Activated naive CD8-positive, alpha-beta T cell treated with anti-CD3 and anti-CD28 coated beads for 36 hours (primary cell): ENCODE measurements at places on chromosomes 12 and 14. TPM values are rescaled to one million over a fixed set of nuclear protein-coding genes. Genes with fewer than 3 reads are reported as not detected.
A peak's percentile ranks its signal among the peaks of the same experiment; 100 is the strongest.

GRCh38 chr14:69676723-69677122 is 65.3 kb downstream of the SUSD6 start:
- peak overlapping the region; percentile 94 for H3K27ac ChIP-seq
- H3K36me3 ChIP-seq = peaks cover 25% of the 10 kb centered on the region
- H3K27me3 ChIP-seq = no peaks in the 10 kb centered on the region
- no peak for DNase-seq

Gene DLK1
- total RNA-seq = not detected

GRCh38 chr12:93967454-93967853 is 180.9 kb upstream of the PLXNC1 start:
- DNase-seq = no peak
- peaks cover 16% of the 10 kb centered on the region for H3K27me3 ChIP-seq
- no peak overlapping the region for H3K4me3 ChIP-seq
- H3K27ac ChIP-seq = no peak overlapping the region

Gene LRRC10
- not detected for total RNA-seq

GRCh38 chr12:88472248-88472647 is 108.0 kb downstream of the KITLG start:
- no peaks in the 10 kb centered on the region for H3K4me1 ChIP-seq
- H3K27ac ChIP-seq = no peak overlapping the region
- no peaks in the 10 kb centered on the region for H3K36me3 ChIP-seq
- H3K27me3 ChIP-seq = no peaks in the 10 kb centered on the region
- H3K4me3 ChIP-seq = no peak overlapping the region

Gene OR4K5
- total RNA-seq = not detected

DNA sequence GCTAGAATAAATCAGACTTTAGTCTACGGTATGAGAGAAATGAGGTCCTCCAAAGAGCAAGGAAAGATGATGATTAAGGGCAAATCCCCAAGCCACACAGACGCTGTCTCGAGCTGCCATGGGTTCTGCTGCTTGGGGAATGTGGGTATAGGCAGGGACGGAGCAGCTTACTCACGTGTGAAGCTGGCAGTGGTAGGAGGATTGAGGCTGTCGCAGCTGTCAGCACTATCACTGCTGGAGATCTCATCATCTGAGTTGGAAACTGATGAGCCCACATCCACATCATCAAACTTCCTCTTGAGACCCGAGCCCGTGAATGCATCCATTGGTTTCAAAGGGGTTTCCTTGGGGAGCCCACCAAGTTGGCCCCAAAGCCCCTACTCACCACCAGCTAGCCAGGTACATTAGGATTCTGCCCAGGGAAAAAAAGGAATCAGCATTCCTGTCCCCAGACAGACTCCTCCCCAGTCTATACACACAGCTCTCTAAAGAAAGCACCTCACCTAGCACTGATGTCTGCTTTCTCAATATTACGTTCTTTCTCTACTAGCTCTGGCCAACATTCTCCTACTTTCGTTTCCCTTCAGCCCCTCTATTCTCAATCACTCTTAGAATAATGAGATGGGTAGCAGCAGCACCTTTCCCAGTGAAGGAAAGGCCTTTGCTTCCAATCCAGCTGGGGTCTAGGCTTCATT is 7.0 kb downstream of the CSRNP2 start:
- H3K4me1 ChIP-seq = peaks cover 20% of the 10 kb centered on the region
- H3K27me3 ChIP-seq = no peaks in the 10 kb centered on the region
- H3K36me3 ChIP-seq = peaks cover 12% of the 10 kb centered on the region
- no peak for DNase-seq
- H3K4me3 ChIP-seq = no peak overlapping the region
- no peak overlapping the region for H3K27ac ChIP-seq

Gene PPM1H
- total RNA-seq = not detected

DNA sequence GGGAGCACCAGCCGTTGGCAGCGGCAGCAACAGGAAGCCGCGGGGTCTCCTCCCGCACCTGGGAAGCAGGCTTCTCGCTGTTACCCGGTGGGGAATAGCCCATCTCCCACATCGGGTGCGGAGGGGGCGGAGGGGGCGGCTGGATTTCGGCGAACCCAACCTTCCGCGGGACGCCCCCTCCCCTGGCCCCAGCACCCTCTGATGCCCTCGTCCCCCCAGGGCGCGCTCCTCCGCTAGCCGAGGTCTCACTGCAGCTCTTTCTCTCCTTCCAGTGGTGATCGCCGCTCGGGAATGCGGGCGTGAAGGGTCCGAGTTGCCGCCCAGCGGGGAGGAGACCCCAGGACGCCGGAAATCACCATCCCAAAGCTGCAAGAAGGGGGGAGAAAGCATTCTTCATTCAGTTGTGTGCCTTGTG is 303 bp downstream of the SAMD4A start:
- peaks cover 26% of the 10 kb centered on the region for H3K27me3 ChIP-seq
- peaks cover 16% of the 10 kb centered on the region for H3K36me3 ChIP-seq
- H3K4me3 ChIP-seq = peak overlapping the region; percentile 96
- peaks cover 28% of the 10 kb centered on the region for H3K4me1 ChIP-seq
- no peak for DNase-seq

DNA sequence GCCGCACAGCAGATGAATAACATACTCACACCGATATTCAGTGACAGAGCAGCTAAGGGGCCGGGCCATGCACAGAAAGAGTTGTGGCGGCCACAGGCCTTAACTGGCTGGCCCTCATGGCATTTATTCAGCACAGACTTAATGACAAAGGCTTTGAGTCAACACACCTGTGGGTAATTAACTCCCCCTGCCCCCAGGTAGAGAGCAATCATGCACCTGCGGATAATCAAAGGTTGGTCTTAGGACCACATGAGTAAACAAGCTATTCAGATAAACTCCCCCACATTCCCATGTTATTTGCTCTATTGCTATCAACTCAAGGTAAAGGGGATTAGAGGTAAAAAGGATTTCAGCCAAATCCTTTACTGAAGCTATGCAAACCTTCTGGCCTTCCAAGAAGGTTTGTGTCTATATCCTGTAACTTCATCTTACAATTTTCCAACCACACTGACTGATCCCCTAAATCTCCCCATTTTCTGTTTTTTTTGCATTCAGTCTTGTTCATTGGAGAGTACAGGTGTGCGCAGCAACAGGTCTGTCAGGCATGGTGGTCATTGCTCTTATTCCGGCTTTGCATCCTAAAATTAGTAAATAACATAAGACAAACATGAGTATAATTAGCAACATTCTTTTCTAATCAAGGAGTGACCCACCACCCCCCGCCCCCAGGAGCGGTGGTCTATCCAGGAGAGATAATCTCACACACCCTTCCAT is 16.9 kb upstream of the BLTP3B start:
- H3K36me3 ChIP-seq = no peaks in the 10 kb centered on the region
- H3K27ac ChIP-seq = no peak overlapping the region
- peaks cover 12% of the 10 kb centered on the region for H3K4me1 ChIP-seq
- no peak overlapping the region for H3K4me3 ChIP-seq

- no peaks in the 10 kb centered on the region for H3K36me3 ChIP-seq
- no peak overlapping the region for H3K4me3 ChIP-seq
- no peaks in the 10 kb centered on the region for H3K4me1 ChIP-seq
- no peak for DNase-seq
- no peak overlapping the region for H3K27ac ChIP-seq
Measured at GRCh38 chr14:26735811-26736210, 138.0 kb upstream of the NOVA1 start.

DNA sequence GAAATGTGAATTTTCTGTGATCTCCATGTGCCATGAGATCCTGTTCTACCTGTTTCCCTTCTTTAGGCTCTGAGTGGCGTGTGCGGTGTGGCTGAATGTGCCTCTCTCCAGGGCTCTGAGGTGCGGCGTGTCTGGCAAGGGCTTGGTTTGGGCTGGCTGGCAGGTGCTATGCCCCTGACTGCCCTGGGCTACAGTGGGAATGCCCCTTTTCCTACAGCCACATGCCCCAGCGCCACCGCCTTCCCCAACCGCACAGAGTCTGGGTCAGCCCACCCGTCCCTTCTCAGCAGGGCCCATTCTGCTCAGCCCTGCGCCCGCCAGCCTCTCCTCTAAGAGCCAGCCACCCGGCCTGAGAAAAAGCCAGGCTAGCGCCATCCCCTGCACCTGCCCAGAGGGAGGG is 24.7 kb downstream of the BTBD6 start:
- H3K4me3 ChIP-seq = no peak overlapping the region
- H3K27ac ChIP-seq = no peak overlapping the region
- DNase-seq = no peak

GRCh38 chr14:22268875-22269274 is 320.1 kb downstream of the DAD1 start:
- no peaks in the 10 kb centered on the region for H3K36me3 ChIP-seq
- H3K27me3 ChIP-seq = no peaks in the 10 kb centered on the region
- peak overlapping the region; percentile 57 for H3K27ac ChIP-seq
- DNase-seq = no peak

- no peaks in the 10 kb centered on the region for H3K36me3 ChIP-seq
- no peaks in the 10 kb centered on the region for H3K27me3 ChIP-seq
- no peak overlapping the region for H3K27ac ChIP-seq
Measured at GRCh38 chr14:29215853-29216252, 449.3 kb downstream of the FOXG1 start.

Gene SLC6A15
- 0.14 TPM for total RNA-seq

Gene C14orf132
- total RNA-seq = 2.2 TPM

Gene LMNTD1
- total RNA-seq = not detected

- peak; percentile 92 for DNase-seq
- no peak within 1 kb of the TSS for H3K27ac ChIP-seq
- no peaks in the 10 kb centered on the region for H3K36me3 ChIP-seq
- H3K4me3 ChIP-seq = peak within 1 kb of the TSS; percentile 65
- H3K4me1 ChIP-seq = peaks cover 3% of the 10 kb centered on the region
Measured at GRCh38 chr12:122965851-122966742, at the start of gene ABCB9. Gene ABCB9 (minus strand): TSS chr12:122966463. CDS start chr12:122960235, 6,228 bp downstream.

Gene ZNF641
- total RNA-seq = 6.8 TPM

DNA sequence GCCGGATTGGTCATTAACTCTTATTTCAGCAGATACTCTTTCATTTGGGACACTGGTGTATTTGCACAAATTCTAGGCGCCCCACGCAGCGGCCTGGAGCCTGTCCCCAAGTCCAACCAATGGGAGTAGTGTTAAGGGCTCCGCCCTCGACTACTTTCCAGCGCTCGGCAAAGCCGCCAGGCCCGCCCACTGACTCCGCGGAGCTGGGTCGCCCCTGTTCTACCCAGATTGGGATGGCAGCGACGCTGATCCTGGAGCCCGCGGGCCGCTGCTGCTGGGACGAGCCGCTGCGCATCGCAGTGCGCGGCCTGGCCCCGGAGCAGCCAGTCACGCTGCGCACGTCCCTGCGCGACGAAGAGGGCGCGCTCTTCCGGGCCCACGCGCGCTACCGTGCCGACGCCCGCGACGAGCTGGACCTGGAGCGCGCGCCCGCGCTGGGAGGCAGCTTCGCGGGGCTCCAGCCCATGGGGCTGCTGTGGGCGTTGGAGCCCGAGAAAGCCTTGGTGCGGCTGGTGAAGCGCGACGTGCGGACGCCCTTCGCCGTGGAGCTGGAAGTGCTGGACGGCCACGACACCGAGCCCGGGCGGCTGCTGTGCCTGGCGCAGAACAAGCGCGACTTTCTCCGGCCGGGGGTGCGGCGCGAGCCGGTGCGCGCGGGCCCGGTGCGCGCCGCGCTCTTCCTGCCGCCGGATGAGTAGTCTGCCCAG is at the start of gene ACOT6:
Gene ACOT6, plus strand, starts transcription at position 179 of the 707 bp plus-strand sequence. Its CDS starts 55 bp downstream, at position 234.
- H3K4me1 ChIP-seq = peaks cover 6% of the 10 kb centered on the region
- H3K27me3 ChIP-seq = no peaks in the 10 kb centered on the region
- peak within 1 kb of the TSS; percentile 79 for H3K4me3 ChIP-seq
- peak; percentile 76 for DNase-seq
- H3K27ac ChIP-seq = no peak within 1 kb of the TSS

DNA sequence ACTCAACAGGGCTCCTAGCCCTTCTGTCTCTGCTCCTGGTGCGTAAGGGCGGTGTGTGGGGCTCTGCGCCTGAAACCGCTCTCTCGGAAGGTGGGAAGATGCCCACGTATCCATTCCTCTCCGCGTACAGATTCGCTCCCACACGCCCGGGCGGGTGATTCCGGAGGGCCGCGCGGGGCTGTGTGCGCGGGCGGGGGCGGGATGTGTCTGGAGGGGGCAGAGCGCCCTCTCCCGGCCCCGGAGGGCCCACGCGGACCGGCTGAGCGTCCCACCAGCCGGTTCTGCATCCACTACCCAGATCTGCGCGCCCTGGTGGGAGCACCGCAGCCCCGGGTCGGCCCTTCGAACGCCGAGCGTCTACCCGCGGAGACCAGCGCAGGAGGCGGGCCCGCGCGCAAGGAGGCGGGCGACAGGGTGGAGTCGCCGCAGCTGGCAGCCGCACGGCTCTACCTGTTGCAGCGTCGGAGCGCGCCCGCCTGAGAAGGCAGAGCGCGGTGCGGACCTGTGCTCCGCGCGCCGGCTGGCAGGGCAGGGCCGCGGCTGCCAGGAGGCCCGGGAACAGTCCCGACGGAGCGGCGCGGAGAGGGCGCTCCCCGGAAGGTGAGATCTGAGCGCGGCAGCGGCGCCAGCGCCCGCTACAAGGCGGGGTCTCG is 1.4 kb upstream of the KCNK13 start:
- H3K4me3 ChIP-seq = peak overlapping the region; percentile 72
- no peaks in the 10 kb centered on the region for H3K36me3 ChIP-seq
- peaks cover 18% of the 10 kb centered on the region for H3K4me1 ChIP-seq
- H3K27ac ChIP-seq = no peak overlapping the region
- peak; percentile 70 for DNase-seq
- peaks cover 79% of the 10 kb centered on the region for H3K27me3 ChIP-seq

- peaks cover 26% of the 10 kb centered on the region for H3K27me3 ChIP-seq
- peaks cover 4% of the 10 kb centered on the region for H3K4me1 ChIP-seq
- DNase-seq = no peak
- no peaks in the 10 kb centered on the region for H3K36me3 ChIP-seq
- no peak overlapping the region for H3K4me3 ChIP-seq
- H3K27ac ChIP-seq = no peak overlapping the region
Measured at GRCh38 chr12:54650409-54650808, 2.2 kb upstream of the DCD start.

- no peaks in the 10 kb centered on the region for H3K36me3 ChIP-seq
- DNase-seq = no peak
- H3K27me3 ChIP-seq = peaks cover 7% of the 10 kb centered on the region
- no peaks in the 10 kb centered on the region for H3K4me1 ChIP-seq
- no peak overlapping the region for H3K27ac ChIP-seq
Measured at GRCh38 chr12:85831327-85831990, 4.8 kb downstream of the RASSF9 start.

Gene PEBP1
- total RNA-seq = 147 TPM

- H3K27me3 ChIP-seq = no peaks in the 10 kb centered on the region
- peaks cover 17% of the 10 kb centered on the region for H3K4me1 ChIP-seq
- no peak for DNase-seq
- H3K4me3 ChIP-seq = no peak overlapping the region
- H3K36me3 ChIP-seq = no peaks in the 10 kb centered on the region
Measured at GRCh38 chr14:97328743-97329142, 531.6 kb downstream of the VRK1 start.

Gene BLTP3B
- 35.3 TPM for total RNA-seq

- H3K4me1 ChIP-seq = no peaks in the 10 kb centered on the region
- H3K4me3 ChIP-seq = no peak overlapping the region
- H3K27me3 ChIP-seq = no peaks in the 10 kb centered on the region
Measured at GRCh38 chr14:71183876-71184689, 276.8 kb downstream of the PCNX1 start.

GRCh38 chr12:47835831-47836155 is 16.1 kb upstream of the HDAC7 start:
- H3K27me3 ChIP-seq = no peaks in the 10 kb centered on the region
- no peak for DNase-seq
- H3K4me1 ChIP-seq = peaks cover 76% of the 10 kb centered on the region
- H3K4me3 ChIP-seq = no peak overlapping the region
- peak overlapping the region; percentile 82 for H3K27ac ChIP-seq

Gene IFT81
- 3.1 TPM for total RNA-seq

- no peak overlapping the region for H3K4me3 ChIP-seq
- H3K27ac ChIP-seq = no peak overlapping the region
- no peak for DNase-seq
- peaks cover 1% of the 10 kb centered on the region for H3K4me1 ChIP-seq
Measured at GRCh38 chr12:91766454-91766853, 379.2 kb downstream of the BTG1 start.

GRCh38 chr12:14256121-14256520 is 109.4 kb upstream of the ATF7IP start:
- H3K27me3 ChIP-seq = no peaks in the 10 kb centered on the region
- peaks cover 51% of the 10 kb centered on the region for H3K4me1 ChIP-seq
- DNase-seq = peak; percentile 21
- peak overlapping the region; percentile 40 for H3K4me3 ChIP-seq
- peak overlapping the region; percentile 96 for H3K27ac ChIP-seq
